NCI-H774 (cell line): ENCODE measurements at places on chromosomes 3 and 15.

- DNase-seq: no peak
Measured at GRCh38 chr3:152772674-152773225, 62.2 kb upstream of the P2RY1 start.

DNA sequence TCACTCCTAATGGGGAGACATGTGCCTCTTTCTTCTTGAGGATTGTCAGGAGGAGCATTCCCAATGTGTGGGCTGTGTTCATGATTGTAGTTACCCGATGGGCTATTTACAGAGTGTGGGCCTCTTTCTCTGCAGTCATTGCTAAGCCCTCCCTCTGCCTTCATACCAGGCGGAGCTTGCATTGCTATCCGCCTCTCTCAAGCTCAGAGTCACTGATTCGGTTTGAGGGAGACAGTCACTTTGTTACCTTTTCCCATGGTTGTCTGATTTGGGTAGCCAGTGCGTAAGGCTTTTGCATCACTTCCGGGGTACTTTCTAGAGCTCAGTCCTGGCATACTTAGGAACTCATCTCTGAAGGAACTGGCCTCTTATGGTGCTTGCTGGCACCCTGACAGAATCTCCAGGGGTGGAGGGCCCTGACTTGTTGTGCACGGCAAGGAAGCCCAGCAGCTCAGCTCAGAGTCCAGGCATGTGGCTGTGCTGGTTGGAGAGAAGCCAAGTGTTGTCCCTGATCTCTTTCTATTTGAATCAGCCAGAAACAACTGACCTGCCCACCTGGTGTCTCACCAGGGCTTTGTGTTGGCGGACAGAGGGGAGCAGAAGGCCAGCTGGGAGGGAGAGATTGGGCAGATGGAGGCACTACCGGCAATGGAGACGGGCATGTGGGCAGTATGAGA, 79.8 kb downstream of the EPHB1 start:
- peak; percentile 42 for DNase-seq

- DNase-seq: no peak
Measured at GRCh38 chr3:22594990-22595389, 608.1 kb upstream of the UBE2E2 start.

GRCh38 chr3:132088291-132088690, 53.5 kb upstream of the CPNE4 start:
- no peak for DNase-seq

DNA sequence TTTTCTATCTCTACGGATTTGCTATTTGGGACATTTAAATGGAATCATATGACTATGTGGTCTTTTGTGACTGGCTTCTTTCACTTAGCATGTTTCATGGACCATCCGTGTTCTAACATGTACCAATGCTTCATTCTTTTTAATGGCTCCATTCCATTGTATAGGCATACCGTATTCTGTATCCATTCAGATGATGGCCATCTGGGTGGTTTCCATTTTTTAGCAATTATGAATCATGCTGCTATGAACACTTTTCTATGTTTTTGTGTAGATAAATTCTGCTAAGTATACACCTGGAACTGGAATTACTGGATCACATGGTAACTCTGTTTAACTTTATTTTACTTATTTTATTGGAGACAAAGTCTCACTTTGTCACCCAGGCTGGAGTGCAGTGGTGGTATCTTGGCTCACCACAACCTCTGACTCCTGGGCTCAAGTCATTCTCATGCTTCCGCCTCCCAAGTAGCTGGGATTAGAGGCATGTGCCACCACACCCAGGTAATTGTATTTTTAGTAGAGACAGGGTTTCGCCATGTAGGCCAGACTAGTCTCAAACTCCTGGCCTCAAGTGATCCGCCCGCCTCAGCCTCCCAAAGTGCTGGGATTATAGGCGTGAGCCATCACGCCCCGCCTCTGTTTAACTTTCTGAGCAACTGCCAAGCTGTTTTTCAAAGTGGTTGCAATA, 13.4 kb downstream of the UBP1 start:
- DNase-seq: no peak

DNA sequence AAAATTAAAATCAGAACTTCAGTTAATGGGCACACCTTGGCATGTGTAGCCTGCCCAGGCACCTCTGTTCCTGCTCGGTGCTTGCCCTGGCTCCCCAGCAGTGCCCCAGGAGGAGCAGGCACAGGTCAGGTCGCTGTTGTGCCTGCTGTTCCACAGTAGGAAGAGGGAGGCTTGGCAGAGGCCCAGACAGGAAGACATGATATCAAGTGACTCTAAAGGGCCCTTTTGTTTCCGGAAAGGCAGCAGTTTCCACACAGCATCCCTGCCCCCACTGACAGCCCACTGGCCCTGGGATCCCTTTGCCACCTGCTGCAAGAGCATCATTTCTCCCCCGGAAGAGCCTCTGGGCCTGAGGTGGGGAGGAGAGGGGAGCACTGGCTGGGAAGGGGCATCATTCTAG, 40.5 kb upstream of the HES1 start:
- peak; percentile 41 for DNase-seq

- no peak for DNase-seq
Measured at GRCh38 chr3:82814660-82815059, 1053.2 kb upstream of the GBE1 start.

DNA sequence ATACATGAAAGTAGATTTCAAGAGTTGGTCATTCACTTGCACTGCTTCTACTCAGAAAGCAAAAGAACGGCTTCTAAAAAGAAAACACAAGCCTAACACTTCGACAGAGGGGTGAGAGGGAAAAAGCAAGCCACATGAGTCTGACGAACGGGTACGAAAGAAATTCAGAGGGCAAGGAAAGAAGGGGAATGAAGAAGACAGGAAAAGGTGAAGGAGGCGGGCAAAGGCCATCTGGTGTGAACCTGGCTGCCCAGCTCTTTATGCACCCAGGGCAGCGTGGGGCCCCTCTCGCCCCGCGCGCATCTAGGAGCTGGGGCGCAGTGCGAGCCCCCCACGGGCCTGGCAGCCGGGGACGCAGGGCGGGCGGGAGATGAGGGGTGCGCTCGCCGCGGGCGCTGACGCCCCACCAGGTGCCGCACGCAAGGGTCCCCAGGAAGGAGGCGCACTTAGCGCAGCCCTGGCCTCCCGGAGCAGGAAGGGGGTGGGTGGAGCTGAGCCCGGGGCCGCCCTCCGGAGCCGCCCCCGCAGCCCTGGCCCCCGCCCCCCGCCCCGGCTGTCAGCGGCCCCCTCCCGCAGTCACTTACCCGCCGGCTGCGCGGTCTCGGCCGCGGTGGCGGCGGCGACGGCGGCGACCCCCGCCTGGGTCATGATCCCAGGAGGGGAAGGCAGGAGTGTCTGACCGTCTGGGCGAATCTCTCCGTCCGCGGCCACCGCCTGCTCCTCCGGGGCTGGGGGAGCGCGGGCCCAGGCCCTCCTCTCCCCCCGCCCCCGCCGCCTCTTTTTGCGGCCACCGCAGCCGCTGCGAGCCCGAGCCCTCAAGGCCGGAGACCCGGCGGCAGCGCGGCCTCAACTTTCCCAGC, at the start of gene USF3:
TSS of gene USF3 (minus strand) at position 857 of the 860 bp plus-strand sequence. CDS start 21,764 bp downstream, outside the sequence.
- DNase-seq: peak; percentile 5

DNA sequence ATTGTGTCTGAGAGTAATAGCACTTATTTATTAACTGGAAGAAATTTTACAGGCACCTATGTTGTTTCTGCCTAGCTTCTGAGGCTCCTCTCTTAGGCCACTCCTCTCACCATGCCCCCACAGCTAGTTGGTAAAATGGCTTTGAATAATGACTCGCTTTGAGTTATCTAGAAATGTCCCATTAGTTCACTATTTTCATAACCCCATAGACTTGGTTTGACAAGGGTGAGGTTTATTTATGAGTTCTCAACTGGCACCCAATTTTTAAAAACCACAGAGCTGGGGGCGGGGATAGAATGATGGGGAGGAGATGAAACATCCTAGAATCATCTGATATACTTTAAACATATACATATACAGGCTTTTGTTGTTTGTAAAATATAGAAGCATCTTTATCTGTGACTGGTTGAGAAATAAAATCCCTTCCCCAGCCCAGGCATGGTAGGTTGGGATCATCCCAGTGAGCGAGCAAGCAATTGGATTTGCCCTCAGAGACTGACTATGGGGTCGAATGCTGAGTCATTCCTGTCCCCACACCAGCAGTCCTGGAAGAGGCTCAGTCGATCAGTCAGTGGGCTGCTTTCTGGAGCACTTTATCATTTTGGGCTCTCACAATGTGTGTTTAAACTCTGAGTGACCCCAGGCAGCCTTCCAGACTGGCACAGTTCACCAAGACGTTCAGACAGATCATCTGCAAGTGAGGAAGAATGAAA, 60.2 kb upstream of the TSEN2 start:
- DNase-seq: no peak

- DNase-seq: no peak
Measured at GRCh38 chr15:90553248-90553745, 23.6 kb downstream of the CRTC3 start.

GRCh38 chr3:122102191-122102935, 47.2 kb downstream of the CD86 start:
- no peak for DNase-seq

DNA sequence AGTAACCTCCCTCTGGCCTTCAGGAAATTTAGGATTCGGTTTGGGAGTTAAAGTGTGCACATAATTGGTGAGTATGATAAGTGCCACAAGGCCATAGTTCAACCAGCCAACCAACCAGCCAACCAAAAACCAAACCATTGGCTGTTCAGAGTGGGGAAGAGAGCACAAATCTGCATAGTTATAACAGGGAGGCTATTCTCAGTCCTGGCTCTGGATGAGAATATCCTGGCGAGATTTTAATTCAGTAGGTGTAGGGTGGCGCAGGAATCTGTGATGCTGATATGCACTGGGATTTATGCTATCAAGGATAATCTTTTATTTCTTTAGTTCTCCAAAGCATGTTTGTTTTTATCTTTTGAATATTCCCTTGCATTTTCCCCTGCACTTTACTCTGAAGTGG, 49.1 kb downstream of the AKAP13 start:
- DNase-seq: no peak

DNA sequence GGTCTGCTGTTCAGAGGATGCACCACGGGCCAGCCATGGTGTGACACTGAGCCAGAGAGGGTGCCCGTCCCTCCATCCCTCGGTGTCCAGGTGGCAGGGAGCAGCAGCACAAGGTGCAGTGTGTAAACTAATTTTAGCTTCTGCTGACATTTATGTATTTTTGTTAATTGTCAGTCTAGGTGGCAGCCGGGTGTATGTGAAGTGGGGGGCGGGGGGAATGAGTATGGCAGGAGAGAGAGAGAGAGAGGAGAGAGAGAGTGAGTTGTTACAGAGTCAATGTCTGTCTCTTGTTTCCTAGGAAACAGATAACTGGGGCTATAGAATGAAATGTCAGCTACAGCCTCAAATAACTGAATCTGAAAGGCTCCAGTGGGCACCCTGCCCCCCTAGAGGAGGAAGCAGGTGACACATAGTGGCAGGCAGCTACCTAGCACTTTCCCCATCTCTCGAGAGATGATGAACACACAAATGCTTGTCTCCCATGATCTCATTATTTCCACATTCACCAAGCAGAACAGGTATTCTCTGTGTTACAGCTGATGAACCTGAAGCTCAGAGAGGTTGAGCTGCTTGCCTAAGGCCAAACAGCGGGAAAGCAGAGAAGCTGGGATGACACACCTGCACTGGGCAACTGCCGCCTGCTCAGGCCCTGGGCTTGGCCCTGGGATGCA, 24.7 kb downstream of the RASGRF1 start:
- no peak for DNase-seq

GRCh38 chr3:129611446-129611800, 4.9 kb upstream of the PLXND1 start:
- no peak for DNase-seq

DNA sequence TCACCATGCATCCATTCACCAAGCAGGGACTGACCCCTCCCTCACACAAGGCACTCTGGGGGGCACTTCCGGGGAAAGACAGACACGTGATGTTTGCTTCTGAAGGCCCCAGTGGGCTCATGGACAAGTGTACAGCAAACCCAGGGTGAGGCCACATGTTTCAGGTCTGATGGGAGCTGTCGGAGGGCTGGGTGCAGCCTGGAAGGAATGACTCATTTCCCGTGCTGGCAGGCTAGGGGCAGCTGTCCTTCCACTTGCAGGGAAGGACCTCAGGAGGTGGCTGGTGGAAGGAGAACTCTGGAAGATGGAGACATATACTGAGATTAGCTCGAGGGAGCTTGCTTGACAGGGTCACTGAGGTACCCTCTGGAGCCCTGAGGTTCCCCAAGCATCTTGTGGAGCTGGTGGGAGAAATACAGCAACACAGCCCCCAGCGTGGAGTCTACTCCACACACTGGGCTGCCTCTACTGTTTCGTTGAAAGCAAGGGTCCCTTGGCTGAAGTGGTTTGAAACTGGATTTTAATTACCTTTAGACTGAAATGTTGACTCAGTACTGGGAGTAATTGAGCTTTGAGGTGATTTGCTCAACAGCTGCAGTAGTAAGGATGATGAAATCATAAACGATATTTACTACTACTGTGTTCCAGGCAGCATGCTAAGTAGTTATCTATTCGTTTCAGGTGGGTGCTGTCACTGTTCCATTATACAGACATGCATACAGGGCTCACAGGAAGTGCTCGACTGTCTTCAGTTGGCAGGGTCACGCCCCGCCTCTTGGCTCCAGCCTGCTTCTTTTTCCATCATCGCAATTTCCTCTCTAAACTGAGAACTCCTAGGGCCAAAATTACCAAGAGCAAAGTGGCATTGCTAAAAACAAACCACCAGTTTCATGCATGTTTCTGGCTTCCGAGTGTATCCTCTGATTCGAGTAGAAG, 230.4 kb downstream of the ADAMTS17 start:
- DNase-seq: no peak

- no peak for DNase-seq
Measured at GRCh38 chr3:115513416-115513800, 109.9 kb upstream of the GAP43 start.

GRCh38 chr15:64447536-64448315, 12.7 kb upstream of the ZNF609 start:
- no peak for DNase-seq

DNA sequence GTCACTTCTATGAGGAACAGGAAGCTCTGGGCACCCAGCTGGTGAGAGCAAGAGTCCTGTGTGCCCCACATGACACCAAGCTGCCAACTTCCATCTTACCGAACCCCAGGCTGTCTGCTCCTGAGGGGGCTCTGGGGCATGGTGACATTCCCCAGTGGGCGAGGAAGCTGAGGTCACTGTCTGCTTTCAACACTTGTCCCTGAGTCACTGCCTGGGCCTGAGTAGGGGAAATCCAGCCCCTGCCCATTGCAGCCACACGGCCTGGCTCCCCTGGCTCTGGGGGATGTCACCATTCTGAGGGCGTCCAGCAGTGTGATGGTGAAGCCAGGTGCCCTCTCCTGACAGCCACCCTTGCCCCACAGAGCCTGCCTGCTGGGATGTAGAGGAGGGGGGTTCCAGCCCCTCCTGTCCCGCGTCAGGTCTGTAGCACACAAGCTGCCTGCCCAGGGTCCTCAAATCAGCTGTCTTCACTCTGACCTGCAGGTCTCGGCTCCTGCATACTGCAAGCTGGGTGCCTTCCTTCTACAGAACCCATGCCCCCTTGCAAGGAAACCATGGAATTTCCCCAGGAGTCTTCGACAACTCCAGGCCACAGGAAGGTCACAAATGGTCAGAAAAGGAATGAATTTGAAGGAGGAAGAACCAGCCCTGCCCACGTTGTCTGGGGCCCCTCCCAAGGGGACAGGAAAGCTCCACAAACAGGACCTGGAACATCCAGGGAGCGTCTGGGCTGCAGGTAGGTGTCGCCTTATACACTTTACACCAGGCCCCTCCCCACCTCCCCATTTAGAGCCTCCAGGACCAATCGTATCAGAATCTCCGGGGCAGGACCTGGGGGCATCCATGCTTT, 69.9 kb upstream of the GATM start:
- DNase-seq: no peak

GRCh38 chr3:187740421-187741399, 4.6 kb downstream of the BCL6 start:
- DNase-seq: peak; percentile 67

- no peak for DNase-seq
Measured at GRCh38 chr3:172447611-172448579, at the start of gene GHSR. Gene GHSR, minus strand, starts transcription at chr3:172448456. Its CDS starts 43 bp downstream, at chr3:172448413.

GRCh38 chr3:195921334-195921791, 13.0 kb upstream of the TNK2 start:
- DNase-seq: no peak
